ENCODE measurements at places on chromosomes 7 and 10.

DNA sequence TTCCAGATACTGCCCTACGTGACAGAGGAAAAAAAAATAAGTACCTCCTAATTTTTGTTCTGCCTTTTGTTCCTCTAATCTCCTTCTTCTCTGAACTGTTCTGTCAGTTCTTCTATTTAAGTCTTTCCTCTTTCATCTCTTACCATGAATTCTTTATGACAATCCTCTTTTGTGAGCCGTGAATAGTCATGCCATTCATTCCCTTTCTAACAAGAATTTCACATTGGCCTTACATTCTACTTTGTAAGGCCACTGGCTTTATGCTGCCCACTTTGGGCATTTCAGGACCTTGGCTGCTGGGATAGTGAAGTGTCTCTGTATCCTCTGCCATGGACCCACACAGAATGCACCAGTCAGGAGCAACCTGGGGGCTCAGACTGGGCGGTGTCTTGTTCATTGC, 52.9 kb downstream of the ATOH7 start:
- DNase-seq: no peak

GRCh38 chr7:93228302-93228701, 2.0 kb upstream of the HEPACAM2 start:
- DNase-seq: peak; percentile 68

DNA sequence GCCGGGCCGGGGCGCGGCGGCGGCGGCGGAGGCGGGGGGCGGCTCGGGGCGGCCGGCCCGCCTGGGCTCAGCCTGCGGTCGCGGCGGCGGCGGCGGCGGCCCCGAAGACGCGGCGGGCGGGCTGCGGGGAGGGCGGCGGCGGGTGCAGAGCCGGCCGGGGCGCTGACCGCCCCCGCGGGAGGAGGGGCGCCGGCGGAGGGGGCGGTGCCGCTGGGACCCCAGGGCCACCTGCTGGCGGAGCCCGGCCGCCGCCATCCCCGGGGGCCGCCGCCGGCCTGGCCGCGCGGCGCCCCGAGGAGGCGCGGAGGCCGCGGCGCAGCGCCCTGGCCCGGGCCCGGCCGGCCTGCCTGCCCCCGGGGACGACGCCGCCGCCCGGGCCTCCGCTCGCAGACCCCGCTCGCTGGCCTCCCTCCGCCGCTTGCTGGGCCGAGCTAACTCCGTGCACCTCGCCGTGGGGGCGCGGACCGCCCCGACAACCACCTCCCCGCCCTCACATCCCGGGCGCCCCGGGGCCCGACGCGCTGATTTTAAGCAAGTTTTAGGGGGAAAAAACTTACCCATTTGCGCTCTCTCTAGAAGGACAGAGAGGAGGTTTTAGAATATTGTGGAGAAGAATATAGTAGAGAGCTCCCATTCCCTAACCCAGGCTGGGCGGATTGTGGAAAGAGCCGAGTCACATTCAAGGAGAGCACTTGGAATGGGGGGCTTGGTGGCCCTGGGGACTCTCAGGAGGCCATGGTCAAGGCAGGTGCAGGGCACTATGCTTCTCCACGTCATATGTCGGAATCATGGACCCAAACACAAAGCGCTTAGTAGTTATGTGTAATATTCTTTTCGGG, at the start of gene BEND7:
TSS of gene BEND7 (minus strand) at position 140 of the 839 bp plus-strand sequence. CDS start 481 bp downstream, outside the sequence.
- no peak for DNase-seq

- no peak for DNase-seq
Observed at GRCh38 chr7:77655836-77656455, 40.3 kb upstream of the RSBN1L start.

Measured in erythroblast (primary cell).